ENCODE measurements at places on chromosomes 5 and 9.

GRCh38 chr5:170329524-170329923 is 31.9 kb upstream of the LCP2 start:
- DNase-seq: no peak

GRCh38 chr5:1801222-1801966 is at the start of gene NDUFS6:
Gene NDUFS6, plus strand, starts transcription at chr5:1801407. Its CDS starts 11 bp downstream, at chr5:1801418.
- peak; percentile 73 for DNase-seq

DNA sequence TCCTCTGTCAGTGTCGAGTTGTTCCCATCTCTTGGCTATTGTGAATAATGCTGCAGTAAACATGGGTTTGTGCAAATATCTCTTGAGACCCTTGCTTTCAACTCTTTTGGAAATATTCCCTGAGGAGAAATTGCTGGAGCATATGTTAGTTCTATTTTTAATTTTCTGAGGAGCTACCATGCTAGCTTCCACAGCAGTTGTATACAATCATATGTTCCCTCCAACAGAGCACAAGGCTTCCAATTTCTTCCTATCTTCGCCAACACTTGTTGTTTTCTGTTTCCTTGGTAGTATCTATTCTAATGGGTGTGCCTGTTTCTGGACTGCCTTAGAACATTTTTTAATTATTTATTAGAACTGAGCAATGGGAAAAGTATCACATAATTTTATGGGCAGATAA is 23.6 kb upstream of the SHB start:
- DNase-seq: no peak

DNA sequence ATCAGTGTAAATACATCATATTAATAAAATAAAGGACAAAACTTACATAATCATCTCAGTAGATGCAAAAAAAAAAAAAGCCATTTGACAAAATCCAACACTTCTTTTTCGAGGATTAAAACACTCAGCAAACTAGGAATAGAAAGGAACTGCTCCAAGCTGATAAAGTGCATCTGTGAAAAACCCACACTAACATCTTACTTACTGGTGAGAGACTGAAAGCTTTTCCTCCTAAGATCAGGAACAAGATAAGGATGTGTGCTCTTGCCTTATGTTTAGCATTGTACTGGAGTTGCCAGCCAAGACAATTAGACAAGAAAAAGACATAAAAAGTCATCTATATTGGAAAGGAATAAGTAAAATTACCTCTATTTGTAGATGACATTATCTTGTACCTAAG is 120.2 kb upstream of the SAP30L start:
- DNase-seq: no peak

DNA sequence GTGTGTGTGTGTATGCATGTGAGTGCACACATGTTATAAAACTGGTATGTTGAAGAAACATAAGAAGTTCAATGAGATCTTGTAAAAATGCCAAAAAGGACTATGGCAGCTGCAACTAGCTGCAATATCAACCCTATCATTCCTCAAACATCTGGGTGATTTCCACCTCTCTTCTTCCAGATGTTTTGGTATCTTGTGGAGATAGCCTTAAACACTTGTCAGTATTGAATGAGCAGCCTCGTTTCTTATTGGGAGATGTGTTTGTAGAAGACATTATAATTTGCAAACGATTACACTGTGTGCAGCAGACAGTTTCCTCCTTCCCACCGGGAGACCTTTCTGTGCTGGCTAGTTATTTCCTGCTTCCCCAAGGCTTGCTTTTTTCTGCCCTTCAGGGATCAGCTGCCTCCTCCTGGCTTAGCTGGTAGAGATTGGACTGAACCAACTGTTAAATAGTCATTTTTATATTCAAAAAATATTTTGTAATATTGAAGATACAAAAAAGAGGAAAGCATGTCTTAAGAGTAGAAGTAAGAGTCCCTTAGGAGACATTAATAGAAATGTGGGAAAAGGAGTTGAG is 168.4 kb upstream of the MPDZ start:
- DNase-seq: no peak

GRCh38 chr9:88746029-88746742 is 211.2 kb downstream of the NXNL2 start:
- DNase-seq: no peak

DNA sequence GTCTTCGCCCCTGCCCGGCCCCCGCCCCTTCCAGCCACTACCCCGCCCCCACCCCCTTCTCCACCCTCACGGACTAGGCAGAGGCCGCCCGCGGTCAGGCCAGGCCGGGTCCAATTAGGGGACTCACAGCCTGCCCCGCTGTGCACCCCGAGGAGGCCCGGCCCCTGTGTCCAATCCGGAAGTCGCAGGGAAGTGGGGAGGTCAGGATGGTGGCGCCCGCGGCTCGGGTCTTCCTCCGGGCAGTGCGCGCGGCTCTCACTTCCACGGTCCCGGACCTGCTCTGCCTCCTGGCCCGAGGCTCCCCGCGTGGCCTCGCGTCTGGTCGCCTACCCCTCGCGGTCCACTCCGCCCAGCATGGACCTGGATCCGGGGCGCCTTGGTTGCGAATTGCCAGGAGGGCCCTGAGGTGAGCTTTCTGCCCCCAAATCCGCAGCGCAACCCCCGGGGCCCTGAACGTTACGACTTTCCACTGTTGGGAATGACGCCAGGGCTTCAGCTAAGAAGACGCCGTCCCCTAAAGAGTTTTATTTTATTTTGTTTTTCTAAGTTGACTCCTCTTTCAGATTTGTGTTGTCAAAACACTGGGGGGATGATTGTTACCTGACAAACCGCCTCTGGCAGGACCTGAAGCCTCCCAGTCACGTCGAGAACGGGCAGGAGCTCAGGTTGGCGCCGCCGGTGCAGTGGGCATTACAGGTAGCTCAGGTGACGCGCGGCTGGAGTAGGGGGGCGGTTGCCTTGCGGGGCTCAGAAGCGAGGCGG is 763 bp upstream of the IRX2 start:
- DNase-seq: no peak

DNA sequence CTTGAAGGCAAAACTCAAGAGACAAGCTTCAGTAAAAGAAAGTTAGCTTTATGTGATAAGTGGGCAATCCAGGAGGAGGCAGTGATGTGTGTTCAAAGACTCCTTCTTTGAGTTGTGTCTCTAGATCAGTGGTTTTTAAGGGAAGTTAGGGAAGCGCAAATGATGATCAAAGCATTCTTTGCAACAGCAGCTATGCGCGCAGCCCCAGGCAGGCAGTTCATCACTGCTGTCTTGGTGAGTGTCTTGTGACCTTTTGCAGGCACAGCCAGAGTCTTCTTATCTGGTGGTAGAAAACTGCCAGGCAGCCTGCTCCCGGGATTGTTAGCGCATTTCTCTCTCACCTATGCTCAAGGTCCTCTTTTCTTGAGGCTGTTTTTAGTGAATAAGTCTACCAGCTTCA is 40.3 kb upstream of the CLK4 start:
- no peak for DNase-seq

DNA sequence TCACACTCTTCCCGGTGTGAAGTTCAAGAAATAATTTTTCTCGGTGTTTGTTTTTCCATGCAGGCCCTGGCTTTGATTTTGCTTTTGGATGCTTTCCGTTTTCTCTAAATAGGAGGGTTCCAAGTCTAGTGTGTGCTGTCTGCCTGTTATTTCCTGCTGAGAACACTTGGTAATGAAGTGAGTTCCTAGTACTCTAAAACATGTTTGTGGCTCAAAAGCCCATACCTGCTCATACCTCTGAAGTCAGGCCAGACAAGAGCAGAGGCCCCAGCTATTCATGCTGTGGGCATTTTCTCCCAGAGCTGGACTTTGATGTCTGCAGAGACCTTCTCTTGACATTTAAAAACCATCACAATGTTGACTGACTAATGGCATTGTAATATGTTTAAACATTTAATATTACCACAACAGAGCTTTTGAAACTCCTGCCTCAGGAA is 211.2 kb downstream of the GOLPH3 start:
- DNase-seq: no peak

- peak; percentile 37 for DNase-seq
Observed at GRCh38 chr5:98769210-98769958, 4.1 kb upstream of the RGMB start.

GRCh38 chr5:963673-964531 is 44.7 kb upstream of the NKD2 start:
- DNase-seq: peak; percentile 25

DNA sequence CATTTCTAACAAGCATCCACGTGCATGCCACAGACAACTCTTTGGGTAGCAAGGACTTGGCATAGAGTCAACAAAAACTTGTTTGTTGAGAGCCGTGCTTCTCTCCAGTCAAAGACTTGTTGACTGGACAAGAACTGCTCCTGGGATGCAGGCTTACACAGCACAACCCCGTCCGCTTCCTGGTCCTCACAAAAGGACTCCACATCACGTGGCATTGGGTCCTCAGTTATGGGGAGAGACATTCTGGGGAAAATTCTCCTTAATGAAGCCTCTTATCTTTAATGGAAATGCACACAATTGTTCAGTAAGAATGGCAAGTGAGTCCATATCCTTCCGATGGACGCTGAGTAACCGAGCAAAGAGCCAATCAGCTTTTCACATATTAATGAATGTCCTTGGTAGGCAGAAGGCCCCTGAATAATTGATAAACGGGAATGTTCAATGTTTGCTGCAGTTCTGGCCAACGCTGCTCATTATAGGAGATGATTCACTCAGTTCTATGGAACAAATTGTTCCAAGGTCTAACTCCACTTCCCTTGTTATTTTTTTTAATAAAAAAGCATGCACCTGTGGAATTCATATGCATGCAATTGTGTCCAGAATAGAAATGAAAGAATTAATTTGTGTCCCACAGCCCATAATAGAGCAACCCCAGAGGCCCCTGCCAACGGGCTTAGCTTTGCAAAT is 97.0 kb upstream of the ZNF366 start:
- no peak for DNase-seq

- DNase-seq: no peak
Observed at GRCh38 chr5:88021141-88021540, 247.5 kb downstream of the TMEM161B start.

DNA sequence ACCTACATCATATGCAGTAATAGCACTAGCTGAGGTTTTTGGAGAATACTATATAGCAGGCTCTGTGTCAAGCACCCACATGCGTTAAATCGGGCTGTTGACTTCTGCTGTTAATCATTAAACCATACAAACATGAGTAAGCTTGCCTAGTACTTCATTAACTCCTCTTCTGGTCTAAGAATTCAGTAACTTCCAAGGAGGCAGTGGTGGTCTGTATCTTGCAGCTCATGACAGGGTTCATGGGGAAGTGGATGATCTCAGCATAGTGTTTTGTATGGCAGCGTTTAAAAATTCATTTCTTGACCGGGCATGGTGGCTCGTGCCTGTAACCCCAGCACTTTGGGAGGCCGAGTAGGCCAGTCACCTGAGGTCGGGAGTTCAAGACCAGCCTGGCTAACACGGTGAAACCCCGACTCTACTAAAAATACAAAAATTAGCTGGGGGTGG is at the start of gene HAVCR1:
HAVCR1 (minus strand) TSS at position 24 of the 447 bp plus-strand sequence. CDS start 1,173 bp downstream, outside the sequence.
- no peak for DNase-seq

DNA sequence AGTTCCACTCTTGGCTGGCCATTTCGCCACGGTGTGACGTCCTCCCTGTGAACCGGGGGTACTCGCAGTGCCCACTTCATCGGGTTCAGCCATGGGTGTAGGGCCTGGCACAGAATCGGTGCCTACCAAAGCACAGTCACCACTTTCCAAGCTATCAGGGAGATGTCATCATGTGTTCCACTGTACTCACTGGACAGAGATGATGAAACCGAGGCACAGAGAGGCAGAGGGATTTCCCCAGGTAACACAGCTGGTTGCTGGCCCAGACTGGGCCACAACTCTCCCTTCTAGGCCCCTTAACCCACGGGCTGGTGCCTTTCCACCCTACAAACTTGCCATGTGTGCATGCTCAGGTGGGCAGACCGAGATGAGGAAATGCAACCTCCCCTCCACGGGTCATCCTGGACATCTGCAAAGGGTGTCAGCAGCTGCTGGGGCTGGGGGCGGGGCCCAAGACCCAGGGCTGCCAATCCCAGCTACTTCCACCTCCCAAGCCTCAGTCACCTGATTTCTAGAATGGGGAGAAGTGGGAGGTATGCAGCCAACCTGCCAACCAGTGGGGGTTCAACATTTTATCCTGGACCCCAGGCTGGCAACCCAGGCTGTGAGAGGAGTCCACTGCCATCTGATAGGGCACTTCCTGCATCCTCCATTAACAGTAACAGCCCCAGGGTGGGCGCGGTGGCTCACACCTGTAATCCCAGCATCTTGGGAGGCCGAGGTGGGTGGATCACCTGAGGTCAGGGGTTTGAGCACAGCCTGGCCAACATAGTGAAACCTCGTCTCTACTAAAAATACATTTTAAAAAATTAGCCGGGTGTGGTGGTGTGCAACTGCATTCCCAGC is 893 bp upstream of the SH2D3C start:
- DNase-seq: no peak
